ENCODE measurements at places on chromosomes 4 and X. TPM values are rescaled to one million over a fixed set of nuclear protein-coding genes. Genes with fewer than 3 reads are reported as not detected.

SGMS2 gene
- 66.8 TPM for total RNA-seq

GPR119 gene
- total RNA-seq: not detected

- DNase-seq: no peak
Observed at GRCh38 chr4:123405267-123405865, 8.8 kb downstream of the SPRY1 start.

- DNase-seq: peak; percentile 92
Observed at GRCh38 chr4:95548738-95549245, at the start of gene UNC5C. TSS of gene UNC5C (minus strand) at chr4:95548973.

GRCh38 chrX:132737743-132738142, 220.7 kb downstream of the HS6ST2 start:
- DNase-seq: no peak

DNA sequence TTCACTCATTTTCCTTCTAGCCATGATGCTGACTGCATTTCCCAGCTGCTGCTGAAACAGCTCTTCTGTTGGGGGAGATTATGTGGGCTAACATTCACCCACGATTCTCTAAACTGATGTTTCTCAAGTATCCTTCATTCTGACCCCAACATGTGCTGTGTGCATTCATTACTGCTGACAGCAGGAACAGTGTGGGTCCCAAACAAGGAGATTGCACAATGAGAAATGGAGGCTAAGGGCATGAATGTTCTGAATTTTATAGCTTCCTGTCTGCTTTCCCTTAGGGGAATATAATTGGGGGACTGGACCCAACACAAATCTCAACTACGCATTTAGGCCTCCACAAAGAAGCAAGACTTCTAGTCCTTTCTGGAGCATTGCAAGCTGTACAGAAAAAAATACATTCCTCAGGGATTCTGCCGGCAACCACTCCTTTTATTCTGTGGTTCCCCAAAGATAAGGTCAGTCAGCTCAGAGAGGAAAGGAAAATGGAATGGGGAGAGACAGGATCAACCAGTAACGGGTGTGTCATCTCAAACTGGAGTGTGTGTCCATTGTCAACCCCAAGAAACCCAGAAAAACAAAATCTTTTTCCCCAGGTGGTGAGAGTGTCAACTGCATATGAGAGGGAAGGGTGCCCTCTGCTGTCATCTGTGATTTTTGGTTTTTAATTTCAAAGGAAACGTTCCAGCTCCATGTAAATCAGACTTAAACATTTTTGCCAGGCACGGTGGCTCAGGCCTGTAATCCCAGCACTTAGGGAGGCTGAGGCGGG, 81.5 kb upstream of the EGFL6 start:
- no peak for DNase-seq

- no peak for DNase-seq
Observed at GRCh38 chr4:99323756-99324155, 2.6 kb upstream of the ADH1B start.

- DNase-seq: no peak
Observed at GRCh38 chr4:38769857-38770256, 12.9 kb downstream of the TLR10 start.

All from posterior vena cava (tissue), 2 donors.